ENCODE measurements at places on chromosomes 1 and 21.

- DNase-seq: no peak
Measured at GRCh38 chr1:205309741-205310140, 11.8 kb downstream of the NUAK2 start.

DNA sequence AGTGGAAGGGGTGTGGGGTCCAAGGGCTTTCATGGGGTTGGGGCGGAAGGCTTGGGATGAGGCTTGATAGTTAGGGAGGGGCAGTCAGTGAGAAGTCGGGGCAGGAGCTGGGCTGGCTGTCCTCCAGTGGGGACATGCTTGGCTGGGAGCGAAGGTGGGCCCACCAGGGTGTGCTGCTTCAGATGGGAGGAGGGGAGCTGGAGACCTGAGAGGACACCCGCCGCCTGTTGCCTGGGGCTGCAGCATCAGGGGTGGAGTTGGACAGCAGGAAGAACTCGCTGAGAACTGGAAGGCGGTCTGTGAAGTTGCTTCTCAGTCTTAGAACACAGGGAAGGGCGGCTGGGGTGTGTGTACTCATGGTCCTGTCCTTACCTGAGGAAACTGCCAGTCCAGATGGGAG lies 1.6 kb downstream of the THEM5 start:
- no peak for DNase-seq

GRCh38 chr1:170993151-170993550 lies 57.8 kb downstream of the MROH9 start:
- DNase-seq: no peak

DNA sequence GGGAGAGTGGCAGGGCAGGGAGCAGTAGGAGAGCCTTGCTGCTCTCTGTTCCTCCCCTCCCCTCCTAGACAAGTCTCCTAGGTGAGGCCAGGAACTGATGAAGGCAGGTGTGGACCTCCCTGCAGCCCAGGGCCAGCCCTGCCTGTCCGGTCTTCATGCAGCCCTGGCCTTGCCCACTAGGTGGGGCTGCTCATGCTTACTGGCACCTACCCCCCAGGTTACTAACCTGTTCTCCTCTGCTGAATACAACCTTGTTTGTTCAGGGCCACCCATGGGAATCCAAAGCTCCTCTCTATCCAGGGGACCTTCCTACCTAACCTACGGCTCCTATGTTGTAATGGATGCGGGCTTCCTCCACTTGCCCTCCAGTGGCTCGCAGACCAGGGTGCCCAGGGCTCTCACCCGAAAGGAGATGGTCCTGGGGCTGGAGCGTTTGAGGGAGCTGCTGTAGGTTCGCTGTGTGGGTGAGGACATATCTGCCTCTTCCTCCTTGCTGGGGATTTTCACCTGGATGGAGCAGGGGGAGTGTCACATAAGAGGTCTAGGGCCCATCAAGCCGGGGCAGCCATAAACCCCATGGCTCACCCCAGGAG lies 7.9 kb upstream of the TNNT2 start:
- peak; percentile 86 for DNase-seq

DNA sequence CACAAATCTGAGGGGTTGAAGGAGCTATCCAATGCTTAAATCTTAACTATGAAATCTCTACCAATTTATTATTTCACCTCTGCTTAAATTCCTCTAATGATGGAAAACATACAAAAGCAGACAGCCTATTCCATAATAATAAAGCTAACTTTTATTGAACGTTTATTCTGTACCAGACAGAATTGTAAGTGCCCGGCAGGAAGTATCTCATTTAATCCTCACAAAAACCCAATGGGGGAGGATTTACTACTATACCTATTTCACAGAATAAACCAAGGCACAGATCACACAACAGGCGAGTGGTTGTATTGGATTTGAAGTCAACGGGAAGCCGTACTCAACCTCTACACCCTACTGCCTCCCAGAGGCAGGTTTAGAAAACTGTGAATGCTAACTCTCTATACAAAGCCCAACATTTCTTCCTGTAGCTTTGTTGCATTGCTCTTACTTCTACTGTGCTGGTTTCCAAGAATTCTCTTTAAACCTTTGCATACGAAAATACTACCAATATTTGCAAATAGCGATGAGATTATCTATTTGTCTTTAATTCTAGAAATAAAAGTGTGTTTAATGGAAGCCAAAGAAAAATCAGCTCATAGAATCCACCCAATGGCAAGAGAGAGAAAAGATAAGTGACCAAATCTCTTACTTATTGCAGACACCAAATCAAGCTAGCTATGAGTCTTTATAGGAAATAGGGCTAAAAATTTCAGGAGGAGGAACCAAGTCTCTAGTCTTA lies 33.5 kb upstream of the C1orf53 start:
- peak; percentile 73 for DNase-seq

DNA sequence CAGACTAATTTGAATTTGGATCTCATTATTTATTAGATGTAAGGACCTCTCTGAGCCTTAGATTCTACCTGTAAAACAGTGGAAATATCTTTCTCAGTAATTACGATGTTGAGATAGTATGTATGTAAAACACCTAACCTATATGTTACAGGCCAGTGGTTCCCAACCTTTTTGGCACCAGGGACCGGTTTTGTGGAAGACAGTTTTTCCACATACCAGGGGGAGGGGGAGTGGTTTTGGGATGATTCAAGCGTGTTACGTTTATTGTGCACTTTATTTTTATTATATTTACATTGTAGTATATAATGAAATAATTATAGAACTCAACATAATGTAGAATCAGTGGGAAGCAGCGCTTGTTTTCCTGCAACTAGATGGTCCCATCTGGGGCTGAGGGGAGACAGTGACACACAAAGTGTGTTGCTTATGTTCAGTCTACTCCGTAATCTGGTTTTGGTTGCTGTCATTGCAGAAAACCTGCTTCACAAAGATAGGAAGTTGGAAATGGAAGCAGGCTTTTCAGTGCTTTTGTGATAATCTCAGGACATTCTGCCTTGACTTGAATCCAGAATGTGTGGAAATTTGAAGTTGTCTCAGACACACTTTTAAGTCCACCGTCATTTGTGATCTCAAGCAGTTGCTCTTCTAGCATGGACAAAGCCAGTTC lies 12.8 kb downstream of the XPR1 start:
- no peak for DNase-seq

GRCh38 chr1:147630447-147630846 lies 39.9 kb downstream of the ACP6 start:
- DNase-seq: no peak

GRCh38 chr1:156885314-156885713 lies 8.2 kb upstream of the PEAR1 start:
- DNase-seq: no peak

- DNase-seq: no peak
Measured at GRCh38 chr1:26887125-26887524, 3.0 kb downstream of the GPN2 start.

GRCh38 chr1:248702714-248703113 lies at the start of gene OR14I1:
Gene OR14I1 (minus strand): TSS chr1:248702766.
- no peak for DNase-seq

DNA sequence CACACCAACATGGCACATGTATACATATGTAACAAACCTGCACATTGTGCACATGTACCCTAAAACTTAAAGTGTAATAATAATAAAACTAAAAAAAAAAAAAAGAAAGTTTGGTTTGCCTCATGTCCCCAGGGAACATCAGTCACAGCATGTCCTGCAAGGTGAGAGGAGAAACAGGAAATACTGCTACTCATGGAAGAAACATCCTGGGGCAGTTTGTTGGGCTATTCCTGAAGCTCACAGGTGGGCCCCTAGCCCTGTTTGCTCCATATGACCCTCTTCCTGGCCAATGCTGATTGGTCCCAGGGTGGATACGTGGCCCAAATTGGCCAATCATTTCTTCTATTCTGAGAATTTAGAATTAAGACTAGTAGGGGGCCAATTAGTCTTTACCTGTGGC lies 103.4 kb upstream of the ADAR start:
- no peak for DNase-seq

- DNase-seq: no peak
Measured at GRCh38 chr1:153242160-153242559, 17.3 kb upstream of the LORICRIN start.

- DNase-seq: no peak
Measured at GRCh38 chr1:226603022-226603857, 54.7 kb downstream of the STUM start.

DNA sequence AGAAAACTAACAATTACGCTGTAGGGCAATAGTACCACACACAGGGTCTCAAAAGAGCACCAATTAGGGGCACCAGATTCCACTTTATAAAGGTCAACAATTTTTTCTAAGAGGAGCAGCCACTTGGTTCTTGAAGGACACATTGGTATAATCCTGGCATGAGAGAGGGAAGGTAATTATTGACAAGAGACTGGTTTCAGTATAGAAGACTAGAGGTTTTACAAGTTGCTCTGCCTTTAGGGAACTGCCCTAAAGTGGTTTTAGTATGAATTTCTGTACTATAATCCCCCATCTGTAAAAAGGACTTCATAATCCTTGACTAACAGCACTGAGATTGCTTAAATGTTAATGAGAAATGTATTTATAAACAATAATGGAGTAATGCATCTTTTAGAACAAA lies 648.5 kb upstream of the PTBP2 start:
- no peak for DNase-seq

GRCh38 chr1:179090522-179090921 lies 8.7 kb downstream of the TOR3A start:
- peak; percentile 31 for DNase-seq

DNA sequence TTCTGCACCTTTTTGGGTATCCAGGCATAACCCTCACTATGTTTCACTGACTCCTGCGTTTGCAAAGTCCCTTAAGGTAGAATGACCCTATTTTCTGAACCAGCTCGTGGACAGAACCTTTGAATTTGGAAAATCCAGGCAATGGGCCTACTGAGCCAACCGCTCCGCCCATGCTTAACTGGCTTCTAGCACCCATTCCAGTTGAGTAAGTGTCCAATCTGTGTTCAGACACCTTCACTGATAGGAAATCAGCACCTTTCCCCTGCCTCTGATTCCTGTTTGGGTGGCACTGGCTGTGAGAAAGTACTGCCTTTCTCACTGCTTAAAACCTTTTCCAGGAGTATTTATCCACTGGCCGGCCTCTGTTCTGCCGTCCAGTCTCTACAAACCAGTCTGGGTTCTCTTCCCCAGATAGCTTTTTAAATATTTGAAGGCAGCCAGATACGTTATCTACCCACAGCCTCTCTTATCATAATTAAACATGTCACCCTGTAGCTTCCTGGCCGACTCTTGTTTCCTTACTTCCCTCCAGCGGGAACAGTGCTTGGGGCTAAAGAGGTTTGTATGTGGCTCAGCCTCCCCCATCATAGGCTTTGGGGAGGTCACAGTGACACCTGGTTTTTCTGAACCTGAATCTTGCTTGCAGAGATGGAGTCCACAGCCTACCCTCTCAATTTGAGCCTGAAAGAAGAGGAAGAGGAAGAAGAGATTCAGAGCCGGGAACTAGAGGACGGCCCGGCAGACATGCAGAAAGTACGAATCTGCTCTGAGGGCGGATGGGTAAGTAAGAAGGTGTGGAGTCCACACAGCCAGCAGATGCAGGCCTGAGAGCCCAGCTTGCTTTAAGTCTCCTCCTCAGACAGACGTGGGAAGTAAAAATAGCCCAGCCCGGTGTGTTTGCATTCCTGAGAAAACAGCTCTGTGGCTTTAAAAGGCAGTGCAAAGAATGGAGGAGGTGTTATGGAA lies 1.3 kb downstream of the POGK start:
- DNase-seq: no peak

- no peak for DNase-seq
Measured at GRCh38 chr1:59979666-59980065, 53.1 kb upstream of the CYP2J2 start.

GRCh38 chr1:23344987-23345472 lies 946 bp upstream of the HNRNPR start:
- DNase-seq: peak; percentile 41

DNA sequence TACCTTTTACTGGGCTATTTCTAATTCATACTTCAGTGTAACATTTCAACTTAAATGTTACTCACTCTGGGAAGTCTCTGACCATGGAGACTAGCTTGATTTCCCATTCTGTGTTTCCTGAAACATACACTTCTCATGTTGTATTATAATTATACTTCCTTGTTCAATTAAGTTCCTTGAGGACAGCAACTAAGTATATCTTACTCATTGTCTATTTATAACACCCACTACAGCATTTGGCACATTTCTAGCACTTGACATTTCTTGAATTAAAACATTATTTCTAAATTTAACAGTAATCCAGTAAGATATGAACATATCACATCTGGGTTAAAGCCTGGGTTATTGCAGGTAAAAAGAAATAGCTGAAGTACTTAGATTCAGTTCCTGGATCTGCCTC lies 32.4 kb upstream of the F13B start:
- DNase-seq: no peak

DNA sequence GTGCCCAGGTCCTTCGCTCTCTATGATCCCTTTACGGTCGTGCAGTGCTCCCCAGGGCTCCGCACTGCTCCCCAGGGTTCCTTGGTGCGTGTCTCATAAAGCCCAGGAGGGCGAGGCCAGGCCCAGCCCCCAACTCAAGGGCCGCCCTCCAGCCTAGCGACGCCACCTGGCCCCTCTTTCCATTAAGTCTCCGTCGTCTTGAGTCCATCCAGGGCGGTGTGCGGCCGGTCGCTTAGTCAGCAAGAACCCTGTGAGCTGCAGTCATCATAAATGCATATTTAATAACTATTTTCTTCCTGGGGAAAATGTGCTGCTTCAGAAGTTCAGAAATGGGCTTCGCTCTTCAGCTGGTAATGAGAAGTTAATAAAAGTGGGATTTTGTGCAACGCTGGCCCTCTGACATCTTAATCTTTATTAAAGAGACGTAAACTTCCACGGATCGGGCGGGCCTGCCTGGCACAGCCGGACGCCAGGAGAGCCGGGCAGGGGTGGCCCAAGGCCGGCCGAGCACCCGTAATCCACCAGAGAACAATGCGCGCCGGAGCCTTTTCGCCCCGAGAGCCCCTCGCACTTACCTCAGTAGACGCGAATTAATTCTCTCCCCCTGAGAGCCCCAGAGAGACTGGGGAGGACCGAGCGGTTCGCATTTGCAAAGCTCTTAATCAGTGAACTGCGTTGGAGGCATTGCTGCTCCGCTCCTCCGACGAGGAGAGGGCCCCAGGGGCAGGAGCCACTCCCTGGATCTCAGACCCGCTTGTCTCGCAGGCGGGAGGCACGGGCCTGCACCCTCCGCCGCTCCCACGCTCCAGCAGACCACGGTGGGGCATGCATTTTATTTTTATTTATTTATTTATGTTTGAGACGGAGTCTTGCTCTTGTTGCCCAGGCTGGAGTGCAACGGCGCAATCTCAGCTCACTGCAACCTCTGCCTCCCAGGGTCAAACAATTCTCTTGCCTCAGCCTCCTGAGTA lies 188.3 kb upstream of the ARHGEF16 start:
- DNase-seq: no peak

DNA sequence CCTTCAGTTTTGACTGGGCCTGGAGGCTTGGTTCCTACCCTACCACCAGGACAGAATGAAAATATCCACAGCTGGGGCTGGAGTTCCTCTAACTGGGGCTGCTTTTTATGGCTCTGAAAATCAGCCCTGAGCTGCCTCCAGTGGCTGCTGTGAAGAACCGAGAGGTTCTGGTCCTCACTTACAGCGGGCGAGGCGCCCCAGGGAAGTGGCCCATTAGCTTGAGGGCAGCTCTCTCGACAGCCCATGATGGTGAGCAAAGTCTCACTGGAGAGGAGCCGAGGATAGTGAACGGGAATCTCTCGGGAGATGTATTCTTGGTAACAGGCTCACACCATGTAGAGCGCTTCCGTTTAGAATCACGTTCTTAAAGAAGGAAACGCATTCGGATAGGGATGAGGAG lies 459.7 kb downstream of the KIF26B start:
- no peak for DNase-seq

GRCh38 chr1:156081917-156082308 lies 352 bp downstream of the MEX3A start:
- no peak for DNase-seq

GRCh38 chr21:28937737-28938136 lies 54.9 kb downstream of the LTN1 start:
- DNase-seq: no peak
